ENCODE measurements at places on chromosomes 11 and 22.

DNA sequence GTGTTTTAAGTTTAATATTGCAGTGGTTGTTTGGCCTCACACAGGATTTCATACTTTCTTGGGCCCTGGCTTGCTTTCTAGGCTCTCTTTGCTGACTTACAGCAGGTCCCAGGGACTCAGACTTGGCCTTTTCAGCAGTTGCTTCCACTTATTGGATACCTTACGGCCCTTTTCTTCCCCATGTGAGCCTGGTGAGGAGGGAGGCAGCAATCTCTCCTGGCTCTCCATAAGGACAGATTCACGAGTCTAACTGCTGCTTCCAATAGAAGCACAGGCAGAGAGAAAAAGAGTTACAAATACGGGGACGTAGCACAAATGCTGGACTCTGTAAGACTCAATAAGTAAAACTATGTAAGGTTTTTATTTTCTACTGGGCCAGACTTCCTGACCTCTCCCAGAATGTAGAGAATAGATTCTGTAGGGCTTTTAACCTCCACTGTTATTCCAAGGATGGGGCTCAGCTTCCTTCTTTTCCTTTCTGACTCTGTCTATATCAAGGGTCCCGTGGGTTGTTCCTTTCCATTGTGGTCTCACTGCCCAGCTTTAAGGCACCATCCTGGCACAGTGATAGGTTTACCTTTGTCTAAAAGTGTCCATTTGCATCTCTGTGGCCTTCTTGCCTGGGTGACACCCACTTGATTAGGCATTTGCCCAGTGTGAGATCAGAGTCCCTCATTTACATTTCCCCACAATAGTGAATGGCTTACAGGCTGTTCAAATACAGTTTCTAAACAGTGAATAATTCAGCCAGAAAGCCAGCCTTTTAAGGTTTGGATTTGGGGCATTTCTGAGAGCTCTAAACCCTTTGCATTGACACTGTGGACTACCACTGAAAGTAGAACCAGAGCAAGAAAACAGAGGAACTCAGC is 92.8 kb downstream of the RASSF10 start:
- H3K36me3 ChIP-seq = no peaks in the 10 kb centered on the region
- DNase-seq = no peak
- H3K27me3 ChIP-seq = no peaks in the 10 kb centered on the region
- H3K4me1 ChIP-seq = peaks cover 8% of the 10 kb centered on the region

DNA sequence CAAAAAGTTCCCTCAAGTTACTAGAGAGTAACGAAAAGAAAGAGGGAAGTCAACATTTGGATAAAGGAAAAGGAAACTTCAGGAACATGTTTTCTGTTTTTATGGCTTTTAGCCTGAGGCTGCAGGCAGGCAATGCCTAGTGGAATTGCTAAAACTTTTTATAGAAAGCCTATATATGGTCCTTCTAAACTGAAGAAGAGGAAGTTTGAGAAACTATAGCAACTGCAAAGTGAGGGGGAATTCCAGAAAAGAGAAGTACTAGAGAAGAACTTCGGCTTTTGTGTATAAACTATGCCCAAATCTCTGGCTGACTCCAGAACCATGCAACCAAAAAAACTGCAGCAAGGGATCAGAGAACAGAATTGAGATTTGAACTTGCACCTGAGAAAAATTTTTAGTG is 74.3 kb upstream of the ARHGAP42 start:
- H3K36me3 ChIP-seq = no peaks in the 10 kb centered on the region
- no peak for DNase-seq
- no peaks in the 10 kb centered on the region for H3K27me3 ChIP-seq
- H3K4me3 ChIP-seq = no peak overlapping the region
- no peak overlapping the region for H3K27ac ChIP-seq

DNA sequence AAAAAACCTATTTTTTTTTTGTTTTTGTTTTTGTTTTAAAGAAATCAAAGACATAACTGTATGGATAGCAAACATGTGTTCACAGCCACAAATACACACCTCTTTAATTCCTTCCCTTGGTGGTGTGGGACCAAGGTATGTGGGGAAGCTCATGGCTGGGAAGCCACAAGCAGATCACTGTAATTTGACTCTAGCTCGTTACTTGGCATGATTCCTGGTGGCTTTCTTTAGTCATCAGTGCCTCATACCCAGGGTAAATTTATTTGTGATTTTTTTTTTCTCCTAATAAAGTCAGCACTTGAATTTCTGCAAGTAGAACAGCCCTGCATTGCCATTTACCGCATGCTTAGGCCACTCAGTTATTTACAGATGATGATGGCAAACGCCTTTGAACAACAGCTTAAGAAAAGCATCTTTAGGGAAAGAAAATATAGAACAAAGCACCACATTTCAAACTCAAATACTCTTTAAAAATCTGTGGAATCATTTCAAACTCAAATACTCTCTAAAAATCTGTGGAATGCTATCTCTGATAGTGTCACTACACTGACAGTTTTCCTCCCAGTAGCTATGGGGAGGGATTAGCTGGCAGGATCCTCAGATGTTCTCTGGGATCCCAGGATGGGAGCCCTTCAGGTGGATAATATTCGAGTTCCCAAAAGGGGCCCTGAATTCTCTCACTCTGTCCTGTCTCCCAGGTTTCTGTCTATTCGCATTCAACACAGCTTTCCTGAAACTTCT is 687.2 kb downstream of the OPCML start:
- DNase-seq = no peak
- no peaks in the 10 kb centered on the region for H3K4me1 ChIP-seq
- no peaks in the 10 kb centered on the region for H3K36me3 ChIP-seq
- H3K27me3 ChIP-seq = no peaks in the 10 kb centered on the region
- no peak overlapping the region for H3K4me3 ChIP-seq
- H3K27ac ChIP-seq = no peak overlapping the region

GRCh38 chr11:8415195-8415594 is 151.5 kb upstream of the LMO1 start:
- no peaks in the 10 kb centered on the region for H3K4me1 ChIP-seq
- no peak overlapping the region for H3K4me3 ChIP-seq
- no peak overlapping the region for H3K27ac ChIP-seq
- H3K36me3 ChIP-seq = no peaks in the 10 kb centered on the region
- H3K27me3 ChIP-seq = no peaks in the 10 kb centered on the region
- no peak for DNase-seq

GRCh38 chr11:40227730-40228129 is 1231.7 kb downstream of the LRRC4C start:
- H3K36me3 ChIP-seq = no peaks in the 10 kb centered on the region
- no peak overlapping the region for H3K27ac ChIP-seq

DNA sequence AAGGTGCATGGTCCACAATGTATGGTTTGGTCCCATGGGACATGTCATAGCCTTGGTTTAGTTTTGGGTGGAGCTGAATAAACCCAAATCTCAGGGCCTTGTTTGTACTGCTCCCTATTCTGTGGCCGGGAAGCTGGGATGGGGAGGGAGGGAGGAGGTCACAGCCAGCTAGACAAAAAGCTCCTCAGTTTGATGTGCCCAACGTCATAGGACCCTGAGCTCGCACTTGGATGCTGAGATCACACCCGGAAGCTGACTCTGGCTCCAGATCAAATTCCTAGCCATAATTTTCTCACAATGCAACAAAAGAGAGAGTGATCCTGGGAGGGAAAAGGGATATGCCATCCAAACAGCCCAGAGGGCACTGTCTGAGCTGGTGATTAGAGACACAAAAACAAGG is 1.5 kb downstream of the HSPB2 start:
- H3K4me1 ChIP-seq = peaks cover 18% of the 10 kb centered on the region
- no peaks in the 10 kb centered on the region for H3K27me3 ChIP-seq
- DNase-seq = no peak
- H3K27ac ChIP-seq = peak overlapping the region; percentile 94

- no peaks in the 10 kb centered on the region for H3K27me3 ChIP-seq
- H3K4me1 ChIP-seq = peaks cover 58% of the 10 kb centered on the region
- peak; percentile 30 for DNase-seq
These were observed 1.7 kb upstream of the TXNRD2 start for GRCh38 chr22:19943082-19944026.

GRCh38 chr11:10067629-10068300 is 226.3 kb downstream of the SBF2 start:
- DNase-seq = no peak
- H3K27ac ChIP-seq = no peak overlapping the region
- no peaks in the 10 kb centered on the region for H3K36me3 ChIP-seq
- H3K27me3 ChIP-seq = no peaks in the 10 kb centered on the region
- no peaks in the 10 kb centered on the region for H3K4me1 ChIP-seq

DNA sequence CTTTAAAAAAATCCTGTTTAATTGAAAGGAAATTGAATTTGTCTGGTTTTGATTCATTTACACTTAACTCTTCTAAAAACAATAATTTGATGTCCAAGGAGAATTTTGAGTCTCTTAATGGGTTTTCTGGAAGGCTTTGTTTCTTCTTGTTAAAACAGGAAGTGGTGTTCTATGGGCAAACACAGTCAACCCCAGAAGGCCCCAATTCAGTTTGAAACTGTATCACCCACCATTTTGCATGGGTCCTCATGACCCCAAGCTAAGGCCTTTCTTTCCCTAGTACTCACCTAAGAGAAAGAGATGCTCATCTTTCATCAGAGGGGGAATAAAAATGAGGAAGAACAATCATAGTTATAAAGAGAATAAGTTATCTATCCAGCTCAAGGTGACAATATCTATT is 10.6 kb downstream of the FLI1 start:
- peaks cover 4% of the 10 kb centered on the region for H3K4me1 ChIP-seq
- peak overlapping the region; percentile 73 for H3K27ac ChIP-seq
- no peak for DNase-seq

DNA sequence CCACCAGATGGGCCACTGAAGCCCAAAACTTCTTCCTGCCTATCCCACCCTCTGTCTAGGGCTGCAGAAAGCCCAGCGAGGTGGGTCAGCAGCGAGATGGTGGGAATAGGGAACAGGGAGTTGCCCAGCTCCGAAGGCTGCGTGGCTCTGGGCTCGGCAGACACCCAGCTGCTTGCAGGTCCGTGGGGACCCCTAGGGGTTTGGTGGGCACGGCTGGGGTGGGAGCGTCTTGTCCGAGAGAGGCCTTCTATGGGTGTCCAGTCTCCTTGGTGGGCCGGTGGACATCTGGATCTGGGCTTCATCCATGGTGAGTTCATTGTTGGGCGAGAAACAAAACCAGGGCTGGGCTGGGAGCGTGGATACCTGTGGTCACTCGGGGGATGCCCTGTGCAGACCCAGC is 1211.0 kb downstream of the BRD1 start:
- H3K27ac ChIP-seq = no peak overlapping the region
- no peaks in the 10 kb centered on the region for H3K27me3 ChIP-seq
- H3K4me3 ChIP-seq = no peak overlapping the region
- no peaks in the 10 kb centered on the region for H3K4me1 ChIP-seq
- H3K36me3 ChIP-seq = no peaks in the 10 kb centered on the region
- DNase-seq = no peak

DNA sequence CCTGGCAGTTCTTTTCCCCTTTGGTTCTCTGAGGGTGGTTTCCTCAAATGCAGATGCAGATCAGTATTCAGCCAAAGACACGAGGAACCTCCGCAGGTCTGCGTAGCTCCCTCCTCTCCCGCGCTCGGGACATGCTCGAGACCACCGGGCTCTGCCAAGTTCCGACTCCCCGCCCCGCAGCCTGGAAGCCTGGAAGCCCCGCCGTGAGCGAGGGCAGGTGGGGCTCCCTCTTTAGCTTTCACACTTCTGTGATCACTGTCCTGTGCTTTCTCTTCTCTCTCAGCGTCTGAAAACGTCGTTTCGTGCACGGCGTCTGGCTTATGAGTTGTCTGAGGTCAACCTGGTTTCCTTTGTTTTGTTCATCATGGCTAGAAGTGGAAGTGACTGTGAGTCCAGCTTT is 26.6 kb downstream of the ZBED4 start:
- no peaks in the 10 kb centered on the region for H3K36me3 ChIP-seq
- no peaks in the 10 kb centered on the region for H3K4me1 ChIP-seq
- H3K27ac ChIP-seq = no peak overlapping the region

DNA sequence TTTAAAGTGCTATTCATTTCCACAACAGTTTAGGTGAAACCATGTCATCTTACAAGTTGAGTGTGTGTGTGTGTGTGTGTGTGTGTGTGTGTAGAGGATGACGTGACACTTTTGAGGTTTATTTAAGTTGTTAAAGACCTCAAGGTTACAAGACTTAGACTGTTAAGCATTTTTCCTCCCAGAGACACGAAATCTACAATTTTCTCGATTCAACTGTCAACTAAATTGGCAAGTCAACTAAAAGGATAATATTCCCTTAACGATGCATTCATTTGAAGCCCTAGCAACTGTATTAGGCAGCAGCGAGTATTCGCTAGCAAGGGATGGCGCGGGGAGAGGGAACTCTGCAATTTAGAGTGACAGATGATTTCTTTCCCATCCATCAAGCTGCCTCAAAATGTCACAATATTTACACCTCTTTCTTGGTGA is 17.6 kb upstream of the BDNF start:
- H3K27ac ChIP-seq = no peak overlapping the region
- H3K36me3 ChIP-seq = no peaks in the 10 kb centered on the region
- H3K4me3 ChIP-seq = peak overlapping the region; percentile 51
- DNase-seq = no peak

- no peaks in the 10 kb centered on the region for H3K36me3 ChIP-seq
- no peaks in the 10 kb centered on the region for H3K27me3 ChIP-seq
- no peak for DNase-seq
- no peak within 1 kb of the TSS for H3K4me3 ChIP-seq
- H3K27ac ChIP-seq = no peak within 1 kb of the TSS
These were observed at the start of gene NAALADL1 for GRCh38 chr11:65058419-65059054. Gene NAALADL1 (minus strand): TSS chr11:65058553. CDS start chr11:65058521, 32 bp downstream.

GRCh38 chr22:23067023-23067650 is 3.2 kb upstream of the GNAZ start:
- peak; percentile 4 for DNase-seq
- H3K4me1 ChIP-seq = peaks cover 40% of the 10 kb centered on the region
- peaks cover 32% of the 10 kb centered on the region for H3K27me3 ChIP-seq
- no peak overlapping the region for H3K4me3 ChIP-seq
- no peak overlapping the region for H3K27ac ChIP-seq

- H3K4me1 ChIP-seq = no peaks in the 10 kb centered on the region
- H3K4me3 ChIP-seq = no peak overlapping the region
- no peaks in the 10 kb centered on the region for H3K27me3 ChIP-seq
- H3K36me3 ChIP-seq = no peaks in the 10 kb centered on the region
These were observed 616.3 kb downstream of the INSC start for GRCh38 chr11:15730995-15731385.

GRCh38 chr11:64608046-64608445 is 17.0 kb downstream of the SLC22A12 start:
- no peak overlapping the region for H3K27ac ChIP-seq
- no peaks in the 10 kb centered on the region for H3K36me3 ChIP-seq
- peaks cover 15% of the 10 kb centered on the region for H3K4me1 ChIP-seq
- peaks cover 14% of the 10 kb centered on the region for H3K27me3 ChIP-seq

Measured in heart right ventricle (tissue), 16 donors.